ENCODE measurements at places on chromosomes 11 and 22. TPM values are rescaled to one million over a fixed set of nuclear protein-coding genes. Genes with fewer than 3 reads are reported as not detected.
A peak's percentile ranks its signal among the peaks of the same experiment; 100 is the strongest.

Gene C11orf91
- not detected for total RNA-seq

DNA sequence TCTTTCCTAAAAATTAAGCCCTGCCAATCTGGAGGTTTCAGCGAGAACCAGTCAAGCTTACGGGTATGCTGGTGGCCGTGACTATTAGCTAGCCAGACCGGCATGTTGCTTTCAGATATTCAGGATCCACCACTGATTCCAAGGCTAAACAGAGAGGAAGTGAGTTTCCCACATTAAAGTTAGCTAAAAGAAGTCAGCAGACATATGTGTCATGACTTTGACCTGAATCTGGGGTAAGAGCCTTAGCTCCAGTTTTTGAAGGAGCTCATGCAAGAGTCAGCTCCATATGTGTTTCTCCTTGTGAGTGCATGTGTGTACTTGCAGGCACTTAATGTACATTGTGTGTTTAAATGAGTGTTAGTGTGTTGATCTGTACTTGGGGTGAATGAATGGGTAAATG is 1.4 kb downstream of the ZFPL1 start:
- no peak for DNase-seq

- no peak for DNase-seq
Measured at GRCh38 chr22:17443405-17444203, 74.3 kb downstream of the CECR2 start.

- DNase-seq, result no peak
Measured at GRCh38 chr11:69702239-69702691, 1.6 kb downstream of the FGF19 start.

GRCh38 chr11:2382936-2383851 is 6.1 kb downstream of the CD81 start:
- DNase-seq, result peak; percentile 93

- DNase-seq, result no peak
Measured at GRCh38 chr11:36702330-36703054, 104.5 kb upstream of the RAG2 start.

DNA sequence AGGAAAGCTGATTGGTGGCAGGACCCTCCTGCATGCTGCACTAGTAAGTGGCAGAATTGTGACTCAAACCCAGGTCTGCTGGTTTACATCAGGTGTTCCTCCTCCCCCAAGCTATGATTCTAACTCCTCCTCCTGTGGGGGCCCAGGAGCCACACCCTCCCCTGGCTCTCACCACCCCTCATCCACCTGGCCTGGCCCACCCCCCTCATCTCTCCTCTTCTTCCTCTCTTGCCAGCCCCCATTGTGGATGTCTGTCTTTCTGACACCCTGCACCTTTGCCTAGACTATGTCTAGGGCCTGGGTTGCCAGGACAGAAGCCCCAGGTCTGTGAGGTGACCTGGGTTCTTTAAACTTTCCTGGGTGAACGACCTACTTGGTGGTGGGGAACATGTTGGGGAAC is 59.9 kb downstream of the GRIK4 start:
- DNase-seq, result no peak

GRCh38 chr11:16173798-16174197 is 182.5 kb downstream of the SOX6 start:
- no peak for DNase-seq

GRCh38 chr11:67284811-67285540 is 4.1 kb upstream of the ANKRD13D start:
- DNase-seq, result no peak

DNA sequence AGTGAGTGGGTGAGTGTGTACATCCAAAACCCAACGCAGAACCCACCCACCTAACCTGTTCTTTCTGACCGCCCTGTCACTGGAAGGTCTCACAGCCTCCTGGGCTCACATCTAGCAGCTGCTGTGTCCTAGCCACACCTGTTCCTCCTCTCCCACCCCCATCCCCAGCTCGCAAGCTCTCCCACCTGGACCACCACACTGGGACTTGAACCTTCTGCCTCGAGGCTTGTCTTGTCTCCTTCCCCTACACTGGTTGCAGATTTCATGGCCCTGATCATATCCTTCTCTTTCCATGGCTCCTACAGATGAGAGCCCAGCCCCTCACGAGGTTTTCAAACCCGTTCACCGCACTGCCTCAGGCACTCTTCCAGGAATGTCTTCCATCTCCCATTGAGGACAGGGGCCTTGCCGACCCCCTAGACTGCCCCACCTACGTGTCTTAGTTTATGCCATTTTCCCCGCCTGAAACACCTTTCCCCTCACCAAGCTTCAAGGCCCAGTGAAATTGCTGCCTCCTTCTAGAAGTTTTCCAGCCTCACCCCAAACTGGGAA is 6.7 kb downstream of the IFITM10 start:
- DNase-seq, result no peak

DNA sequence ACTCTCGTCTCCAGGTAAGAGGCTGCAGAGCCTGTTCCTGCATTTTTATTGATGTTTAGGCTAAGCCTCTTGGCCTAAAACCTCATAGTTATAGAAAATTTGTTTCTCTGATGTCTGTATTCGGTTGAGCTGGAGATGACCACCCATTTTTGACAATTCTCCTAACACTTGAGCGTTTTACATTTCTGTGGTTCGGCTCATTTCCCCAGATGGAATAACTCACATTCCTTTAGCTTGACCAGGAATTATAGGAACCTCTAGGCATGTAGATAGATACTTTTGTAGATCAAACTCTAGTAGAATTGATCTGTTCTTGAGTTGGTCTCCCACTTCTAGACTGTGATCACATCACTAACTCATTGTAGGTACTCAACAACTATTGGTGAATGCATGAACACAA is 172.6 kb upstream of the CADM1 start:
- no peak for DNase-seq

Gene CDKN1C
- 153 TPM for total RNA-seq

- DNase-seq, result no peak
Measured at GRCh38 chr11:47950396-47950795, 30.0 kb upstream of the PTPRJ start.

GRCh38 chr11:37512156-37512780 is 914.2 kb upstream of the RAG2 start:
- no peak for DNase-seq

Gene TMPRSS6
- total RNA-seq, result not detected

- no peak for DNase-seq
Measured at GRCh38 chr22:22203048-22203971, 41.3 kb upstream of the VPREB1 start.

- no peak for DNase-seq
Measured at GRCh38 chr11:75276686-75277085, 36.1 kb downstream of the TPBGL start.

GRCh38 chr11:106276126-106276525 is 198.7 kb downstream of the AASDHPPT start:
- no peak for DNase-seq

DNA sequence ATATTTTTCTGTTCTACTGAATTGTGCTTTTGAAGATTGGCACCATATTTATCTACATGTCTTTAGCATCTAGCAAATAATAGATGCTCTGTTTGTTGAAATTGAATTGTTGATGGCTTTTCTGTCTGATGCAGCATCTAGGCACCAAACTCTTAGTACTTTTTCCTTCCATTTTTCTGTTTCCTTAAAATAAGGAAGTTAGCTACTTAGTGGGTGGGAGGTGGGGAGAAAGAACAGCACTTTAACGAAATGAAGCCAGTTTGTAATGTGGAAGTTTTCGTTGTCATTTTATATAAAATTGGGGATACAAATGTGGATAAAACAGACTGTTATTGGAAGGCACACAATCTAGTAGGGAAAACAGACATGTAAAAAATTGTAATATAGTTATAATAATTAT is 76.6 kb downstream of the HIPK3 start:
- no peak for DNase-seq

Gene PDGFB
- 25.4 TPM for total RNA-seq

Gene P2RY6
- total RNA-seq, result 4.8 TPM

Gene CAVIN3
- total RNA-seq, result 260 TPM

Gene GTSE1
- 1.0 TPM for total RNA-seq

DNA sequence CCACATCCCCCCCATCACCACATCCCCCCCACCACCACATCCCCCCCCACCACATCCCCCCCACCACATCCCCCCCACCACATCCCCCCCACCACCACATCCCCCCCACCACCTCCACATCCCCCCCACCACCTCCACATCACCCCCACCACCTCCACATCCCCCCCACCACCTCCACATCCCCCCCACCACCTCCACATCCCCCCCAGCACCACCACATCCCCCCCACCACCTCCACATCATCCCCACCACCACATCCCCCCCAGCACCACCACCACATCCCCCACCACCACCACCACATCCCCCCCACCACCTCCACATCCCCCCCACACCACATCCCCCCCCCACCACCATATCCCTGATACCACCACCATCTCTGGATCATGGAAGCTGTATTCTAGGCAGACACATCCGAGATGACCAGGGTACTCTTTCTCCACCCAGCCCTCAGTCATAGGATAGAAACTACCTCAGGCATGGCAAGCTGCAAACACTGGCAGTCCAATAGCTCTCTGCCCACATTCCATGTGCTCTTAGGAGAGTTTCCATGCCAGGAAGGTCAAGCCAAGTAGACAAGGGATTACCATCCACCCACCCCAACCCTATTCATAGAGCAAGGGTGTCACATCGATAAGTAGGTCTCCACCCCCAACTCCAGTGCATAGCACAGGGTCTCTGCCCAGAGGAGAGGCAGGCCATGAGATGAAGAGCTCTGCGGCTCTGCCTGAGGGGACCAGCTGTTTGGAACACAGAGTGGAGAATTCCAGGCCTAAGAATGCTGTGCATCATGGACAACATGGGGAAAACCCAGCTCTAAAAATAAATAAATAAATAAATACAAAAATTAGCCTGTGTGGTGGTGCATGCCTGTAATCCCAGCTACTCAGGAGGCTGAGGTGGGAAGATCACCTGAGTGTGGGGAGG is 33.0 kb upstream of the TEAD1 start:
- no peak for DNase-seq

Gene LRRN4CL
- 48.2 TPM for total RNA-seq

DNA sequence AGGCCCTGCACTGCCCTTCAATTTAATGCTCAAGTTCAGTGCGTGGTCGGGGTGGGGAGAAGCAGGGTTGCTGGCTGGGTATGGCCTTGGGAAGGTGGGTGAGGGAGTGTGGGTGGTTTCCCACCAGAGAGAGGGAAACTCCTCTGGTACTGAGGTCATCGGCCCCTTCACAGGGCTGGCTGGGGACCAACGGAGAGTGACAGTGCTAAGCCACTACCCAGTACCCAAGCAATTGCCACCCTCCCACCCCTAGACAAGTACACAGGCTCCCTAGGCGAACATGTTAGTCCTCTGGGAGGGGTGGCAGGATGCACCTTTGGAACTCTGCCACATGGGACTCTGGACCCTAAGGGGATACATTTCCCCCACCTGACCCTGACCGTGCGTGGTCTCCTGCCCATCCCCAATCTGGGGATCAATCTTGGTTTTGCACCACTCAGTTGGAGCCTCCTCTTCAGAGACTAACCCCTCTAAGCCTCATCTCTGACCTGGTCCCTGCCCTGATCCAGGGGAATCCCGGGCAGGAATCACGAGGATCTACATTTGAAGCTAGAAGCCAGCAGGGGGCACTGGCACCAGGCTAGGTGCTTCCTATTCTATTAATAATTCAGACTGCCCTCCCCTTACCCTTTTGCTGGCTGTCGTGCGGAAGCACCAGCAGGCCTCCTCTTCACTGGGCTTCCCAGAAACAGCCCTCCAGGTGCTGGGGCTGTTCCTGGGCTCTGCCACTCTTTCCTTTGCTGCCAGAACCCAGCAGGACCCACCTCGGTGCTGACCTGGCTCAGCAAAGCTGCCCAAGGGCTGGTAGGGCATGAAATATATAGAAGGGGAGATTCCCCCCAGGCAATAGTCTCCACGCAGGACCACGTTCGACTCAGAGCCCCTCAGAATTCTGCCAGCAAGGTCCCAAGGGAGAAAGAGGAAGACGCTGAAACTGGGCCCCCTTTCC is 377.7 kb downstream of the TENM4 start:
- DNase-seq, result no peak

DNA sequence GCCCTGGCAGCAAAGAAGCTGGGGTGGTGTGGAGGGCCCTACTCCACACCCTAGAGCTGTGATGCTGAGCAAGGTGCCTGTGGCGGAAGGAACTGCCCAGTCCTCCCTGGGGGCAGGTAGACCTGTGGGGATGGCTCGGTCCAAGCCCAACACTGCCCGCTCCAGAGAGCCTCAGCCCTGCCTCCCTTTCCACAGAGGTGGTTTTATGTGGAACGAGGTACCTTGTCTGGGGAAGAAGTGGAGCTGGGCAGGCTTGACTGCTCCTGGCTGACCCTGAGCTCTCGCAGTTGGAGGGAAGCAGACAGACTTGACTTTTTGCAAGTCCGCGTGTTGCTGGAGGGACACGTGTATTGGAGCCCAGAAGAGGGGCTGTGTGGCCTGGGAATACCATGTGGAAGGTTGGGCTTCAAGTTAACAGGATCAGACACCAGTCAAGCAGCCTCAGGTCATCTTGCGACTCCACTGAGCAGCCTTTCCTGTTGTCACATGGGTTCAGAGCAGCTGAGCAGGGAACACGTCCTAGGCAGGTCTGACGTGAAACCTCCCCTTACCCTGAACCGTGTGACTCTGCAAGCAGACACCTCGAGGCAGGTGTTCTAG is 117.7 kb downstream of the CACNA1I start:
- no peak for DNase-seq

Gene TRIM68
- 12.5 TPM for total RNA-seq

Gene RPLP2
- total RNA-seq, result 692 TPM
